ENCODE measurements at places on chromosomes 2 and 18.

DNA sequence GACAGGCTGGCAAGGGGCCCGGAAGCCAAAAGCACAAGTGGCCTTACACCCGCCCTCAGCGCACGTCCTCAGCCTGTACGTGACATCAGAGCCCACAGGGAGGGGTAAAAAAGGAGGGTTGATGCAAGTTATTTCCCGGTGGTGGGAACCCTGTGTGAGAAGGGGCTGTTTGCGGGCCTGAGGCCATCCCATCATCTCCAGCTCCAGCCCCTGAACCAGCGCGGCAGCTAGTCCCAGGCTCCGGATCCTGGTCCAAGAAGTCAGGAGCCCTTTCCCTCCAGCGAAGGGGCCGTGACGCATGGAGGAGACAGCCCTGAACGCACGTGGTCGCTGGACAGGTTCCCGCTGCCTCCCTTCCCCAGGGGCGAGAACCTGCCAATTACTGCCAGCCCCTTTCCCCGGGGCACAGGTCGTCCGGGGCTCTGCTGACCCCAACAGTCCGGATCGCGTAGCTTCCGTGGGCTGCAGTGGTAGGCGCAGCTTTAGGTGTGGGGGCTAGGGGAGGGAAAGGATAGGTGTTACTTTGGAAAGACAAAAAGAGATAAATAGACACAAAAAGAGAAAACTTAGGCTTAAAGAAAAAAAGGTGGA lies 1.3 kb upstream of the LRP2 start:
- no peak for DNase-seq

GRCh38 chr2:46657042-46657504 lies 177.7 kb downstream of the TMEM247 start:
- DNase-seq = no peak

- DNase-seq = no peak
Measured at GRCh38 chr2:121345887-121346286, 60.9 kb upstream of the TFCP2L1 start.

- DNase-seq = no peak
Measured at GRCh38 chr2:204037286-204037685, 100.7 kb downstream of the ICOS start.

DNA sequence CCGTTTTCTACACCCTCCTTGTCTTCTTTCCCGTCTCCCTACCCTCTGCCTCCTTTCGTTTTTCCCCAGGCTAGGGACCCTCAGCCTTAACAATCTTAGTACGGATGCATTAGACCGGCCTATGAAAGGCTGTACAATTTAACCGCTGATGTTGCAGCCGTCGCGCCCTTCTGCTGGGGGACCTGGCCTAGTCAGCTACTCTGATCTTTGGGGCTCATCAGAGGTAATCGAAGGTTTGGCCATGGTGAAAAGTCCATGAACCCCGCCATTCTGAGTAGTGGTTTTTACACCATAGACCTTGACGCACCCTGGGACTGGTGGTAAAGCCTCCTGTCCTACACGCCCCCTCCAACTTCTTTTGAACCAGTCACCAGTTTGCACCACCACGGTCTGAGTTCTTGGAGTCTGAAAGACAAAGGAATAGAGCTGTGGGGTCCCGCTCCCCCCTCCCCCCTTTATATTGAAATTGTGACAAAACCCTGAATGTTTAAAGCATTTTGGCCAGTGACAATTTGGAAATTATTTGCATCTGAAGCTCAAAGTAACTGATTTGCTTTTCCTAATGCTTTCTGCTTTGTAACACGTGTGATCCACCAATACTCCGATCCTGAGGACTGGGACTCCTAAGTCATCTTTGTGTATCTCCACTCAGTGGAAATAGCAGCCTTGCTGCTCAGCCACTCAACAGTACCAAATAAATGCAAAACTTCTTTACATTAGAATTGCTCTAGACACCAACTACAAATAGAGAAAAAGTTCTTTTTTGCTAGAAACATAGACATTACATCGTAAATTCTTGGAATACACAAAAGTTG lies 642 bp upstream of the SRSF7 start:
- no peak for DNase-seq

GRCh38 chr2:7878786-7879482 lies 802.9 kb upstream of the ID2 start:
- no peak for DNase-seq

DNA sequence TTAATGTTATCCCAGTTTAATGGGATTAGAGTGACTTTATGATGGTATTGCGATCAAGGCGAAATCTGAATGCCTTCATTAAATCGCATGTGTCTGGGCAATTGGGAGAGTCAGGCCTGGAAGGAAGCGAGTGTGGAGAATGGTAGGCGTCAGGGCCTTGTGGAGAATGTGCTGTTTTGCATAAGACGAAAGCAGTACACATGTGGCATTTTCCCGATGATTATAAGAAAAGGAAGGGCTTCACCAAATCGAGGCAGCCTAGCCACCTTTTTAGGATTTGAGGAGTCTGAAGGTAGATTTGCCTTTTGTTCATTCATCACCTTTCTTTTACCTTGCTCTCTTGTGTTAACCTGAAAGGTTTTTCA lies 1.0 kb downstream of the ZNF532 start:
- no peak for DNase-seq

DNA sequence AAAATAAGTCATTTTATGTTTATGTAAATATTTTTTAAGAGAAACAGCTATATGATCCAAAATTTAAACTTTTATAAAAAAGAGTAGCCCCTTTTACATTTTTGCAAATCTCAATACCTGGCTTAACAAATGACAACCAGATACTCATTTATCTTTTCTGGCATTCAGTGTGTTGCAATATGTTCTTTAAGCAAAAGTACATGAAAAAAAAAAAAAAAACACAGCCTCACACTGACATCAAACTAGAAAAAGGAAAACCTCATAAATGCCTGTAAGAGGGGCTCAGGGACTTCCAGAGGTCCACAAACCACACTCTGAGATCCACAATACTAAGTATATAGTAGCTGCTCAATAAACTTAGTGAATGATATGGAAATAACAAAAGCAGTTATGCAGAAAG lies 21.9 kb downstream of the PPP4R3B start:
- DNase-seq = no peak

GRCh38 chr18:67590571-67591141 lies 74.1 kb upstream of the DSEL start:
- no peak for DNase-seq

DNA sequence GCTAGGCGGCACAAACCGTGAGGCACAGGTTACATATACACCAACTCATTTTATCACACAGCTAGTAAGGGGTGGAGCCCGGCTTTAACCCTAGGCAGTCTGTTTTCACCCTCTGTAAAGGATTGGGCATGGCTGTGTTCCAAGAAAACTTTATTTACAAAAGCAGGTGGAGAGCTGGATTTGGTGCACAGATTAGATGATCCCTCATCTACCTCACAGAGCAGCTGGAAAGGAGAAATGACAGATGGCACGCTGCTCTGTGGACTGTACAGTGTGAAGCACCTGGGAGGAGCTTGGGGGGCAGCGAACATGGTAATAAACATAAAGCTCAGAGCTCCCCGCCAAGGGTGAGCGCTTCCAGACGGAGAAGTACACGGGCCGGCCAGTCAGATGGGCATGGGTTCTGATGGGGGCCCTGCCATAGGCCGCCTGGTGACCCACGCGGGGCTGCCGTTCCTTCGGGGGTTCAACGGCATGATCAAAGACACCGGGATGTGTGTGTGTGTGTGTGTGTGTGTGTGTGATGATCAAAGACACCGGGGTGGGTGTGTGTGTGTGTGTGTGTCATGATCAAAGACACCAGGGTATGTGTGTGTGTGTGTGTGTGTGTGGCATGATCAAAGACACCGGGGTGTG lies 862 bp upstream of the TMEM177 start:
- DNase-seq = no peak

DNA sequence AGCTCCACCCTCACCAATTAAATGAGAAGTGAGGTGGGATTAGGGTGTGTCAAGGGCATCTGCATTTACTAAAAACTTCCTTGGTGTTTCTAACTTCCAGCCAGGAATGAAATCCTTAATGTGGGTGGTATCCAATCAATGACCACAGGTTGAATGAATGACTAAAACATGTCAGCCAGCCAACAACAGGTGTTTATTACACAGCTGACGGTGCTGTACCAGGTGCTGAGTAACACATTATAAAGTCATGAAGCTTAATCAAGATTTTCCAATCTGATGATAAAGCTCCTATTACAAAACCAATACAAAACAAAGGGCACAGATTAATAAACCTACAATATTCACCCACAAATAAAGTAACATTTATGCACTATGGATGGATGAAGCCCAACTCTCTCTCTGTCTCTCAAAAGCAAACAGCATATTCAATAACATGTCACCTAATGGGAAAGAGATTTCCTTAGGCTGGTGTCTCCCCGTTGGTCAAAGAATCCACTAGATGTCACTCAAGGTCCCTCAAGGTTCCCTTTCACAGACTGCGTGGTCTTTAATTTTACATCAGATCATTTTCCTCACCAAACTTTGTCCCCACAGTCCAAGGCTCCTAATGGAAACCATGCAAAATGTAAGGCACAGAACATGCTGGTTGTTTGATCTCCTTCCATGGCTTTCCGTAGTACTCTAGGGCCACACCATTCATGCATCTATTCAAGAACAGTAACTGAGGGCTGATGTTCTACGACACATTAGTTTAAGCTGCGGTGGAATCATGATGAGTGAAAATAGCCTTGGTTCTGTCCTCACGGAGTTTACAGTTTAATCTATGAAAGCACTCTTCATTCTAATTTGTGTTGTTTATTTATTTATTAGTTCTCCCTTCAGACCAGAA lies 6.4 kb upstream of the PTPN4 start:
- DNase-seq = no peak

- DNase-seq = no peak
Measured at GRCh38 chr18:56711708-56712445, 60.7 kb downstream of the WDR7 start.

GRCh38 chr2:108324531-108325255 lies 36.0 kb downstream of the SULT1C2 start:
- DNase-seq = peak; percentile 64

DNA sequence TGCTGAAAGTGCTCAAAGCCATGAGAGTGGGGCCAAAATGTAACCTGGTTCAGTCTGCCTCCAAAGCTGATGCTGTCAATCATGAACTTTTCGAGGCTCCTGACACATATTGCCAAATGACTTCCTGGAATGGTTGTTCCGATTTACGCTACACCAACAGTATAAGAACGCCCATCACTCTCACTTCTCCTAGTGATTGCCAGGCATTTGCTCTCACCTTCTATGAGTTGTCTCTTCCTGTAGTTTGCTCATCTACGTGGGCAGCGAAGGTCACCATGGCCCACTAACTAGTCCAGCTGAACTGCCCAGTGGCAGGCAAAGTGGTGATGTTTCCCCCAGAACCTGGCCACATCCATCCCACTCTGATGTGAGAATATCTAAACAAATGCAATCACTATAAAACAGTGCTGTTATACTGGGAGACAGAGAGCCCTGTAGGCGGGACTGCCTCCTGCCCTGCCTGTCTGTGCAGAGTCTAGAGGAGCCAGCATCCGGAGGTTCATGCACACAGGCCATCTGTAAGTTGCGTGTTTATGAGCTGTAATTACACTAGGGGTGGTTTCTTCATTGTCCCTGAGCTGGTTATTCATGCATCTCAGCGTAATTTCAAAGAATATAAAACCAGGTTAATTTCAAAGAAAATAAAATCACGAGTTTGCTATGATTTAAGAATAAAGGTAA lies 8.8 kb upstream of the CABLES1 start:
- no peak for DNase-seq

DNA sequence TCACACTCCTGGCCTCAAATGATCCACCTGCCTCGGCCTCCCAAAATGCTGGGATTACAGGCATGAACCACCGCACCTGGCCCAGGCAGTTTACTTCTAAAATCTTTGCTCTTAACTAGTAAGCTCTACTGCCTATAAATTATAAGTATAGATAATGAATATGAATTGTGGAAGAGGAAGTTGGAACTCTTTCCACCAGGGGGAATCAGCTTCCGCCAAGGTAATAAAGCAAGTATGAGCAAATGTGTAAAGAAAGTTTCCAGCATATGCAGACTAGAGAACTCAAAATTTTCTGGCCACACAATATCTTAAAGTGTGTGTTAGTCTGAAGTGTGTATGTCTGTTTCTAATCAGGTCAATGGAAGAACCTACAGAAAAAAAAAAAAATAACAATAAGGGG lies 68.1 kb downstream of the RMDN2 start:
- no peak for DNase-seq

DNA sequence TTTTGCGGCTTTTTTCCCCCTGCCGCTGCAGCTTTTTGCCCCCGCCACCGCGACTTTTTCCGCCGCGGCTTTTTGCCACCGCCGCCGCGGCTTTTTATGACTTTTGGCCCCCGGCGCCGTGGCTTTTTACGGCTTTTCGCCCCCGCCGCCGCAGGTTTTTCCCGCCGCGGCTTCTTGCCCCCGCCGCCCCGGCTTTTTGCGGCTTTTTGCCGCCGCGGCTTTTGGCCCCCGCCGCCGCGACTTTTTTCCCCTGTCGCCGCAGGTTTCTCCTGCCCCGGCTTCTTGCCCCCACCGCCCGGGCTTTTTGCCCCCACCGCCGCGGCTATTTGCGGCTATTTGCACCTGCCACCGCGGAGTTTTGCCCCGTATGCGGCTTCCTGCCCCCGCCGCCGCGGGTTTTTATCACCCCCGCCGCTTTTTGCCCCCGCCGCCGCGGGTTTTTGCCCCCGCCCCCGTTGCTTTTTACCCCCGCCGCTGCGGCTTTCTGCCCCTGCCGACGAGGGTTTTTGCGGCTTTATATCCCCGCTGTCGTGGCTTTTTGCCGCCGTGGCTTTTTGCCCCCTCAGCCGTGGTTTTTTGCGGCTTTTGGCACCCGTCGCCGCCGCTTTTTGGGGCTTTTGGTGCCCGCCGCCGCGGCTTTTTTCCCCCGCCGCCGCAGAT lies 2750.9 kb downstream of the RPIA start:
- no peak for DNase-seq

DNA sequence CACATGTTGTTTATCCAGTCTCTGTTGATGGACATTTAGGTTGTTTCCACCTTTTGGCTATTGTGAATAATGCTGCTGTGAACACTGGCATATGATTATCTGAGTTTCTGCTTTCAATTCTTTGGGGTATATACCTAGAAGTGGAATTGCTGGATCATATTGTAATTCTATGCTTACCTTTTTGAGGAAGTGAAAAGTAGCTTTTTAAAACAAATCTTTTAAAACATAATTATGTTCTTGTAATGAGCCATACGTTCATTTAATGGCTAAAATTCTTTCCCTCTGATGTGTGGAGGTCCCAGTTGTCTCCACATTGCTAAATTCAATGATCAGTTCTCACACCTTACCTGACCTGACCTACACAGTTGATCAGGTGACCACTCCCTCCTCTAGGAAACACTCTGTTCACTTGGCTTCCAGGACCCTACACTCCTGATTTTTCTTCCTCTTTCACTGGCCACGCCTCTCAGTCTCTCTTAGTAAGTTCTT lies 27.8 kb upstream of the SERTAD2 start:
- DNase-seq = no peak

- no peak for DNase-seq
Measured at GRCh38 chr2:88760819-88761598, 69.5 kb downstream of the RPIA start.

- peak; percentile 57 for DNase-seq
Measured at GRCh38 chr2:48694149-48694548, 61.4 kb downstream of the LHCGR start.

DNA sequence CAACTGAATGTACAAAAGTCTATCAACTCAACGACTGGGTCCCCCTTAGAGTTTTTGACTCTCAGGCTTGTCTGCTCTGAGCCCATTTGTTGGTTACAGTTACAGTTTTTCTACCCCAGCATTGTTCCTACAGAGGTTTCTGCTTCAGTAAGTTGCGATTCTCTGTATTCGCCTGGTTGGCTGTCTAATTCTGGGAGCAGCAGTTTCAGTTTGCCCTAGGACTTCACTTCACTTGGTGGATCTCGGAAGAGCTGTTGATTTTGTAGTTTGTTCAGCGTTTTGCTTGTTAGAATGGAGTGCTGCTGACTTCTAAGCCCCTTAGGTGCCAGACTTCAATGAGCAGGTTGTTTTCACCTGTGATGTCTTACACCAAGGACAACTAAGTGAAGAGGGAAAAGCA lies 296.5 kb upstream of the EPAS1 start:
- no peak for DNase-seq

Data from epithelial cell of proximal tubule (primary cell).